ENCODE measurements at places on chromosomes 2 and 18.
A peak's percentile ranks its signal among the peaks of the same experiment; 100 is the strongest.

DNA sequence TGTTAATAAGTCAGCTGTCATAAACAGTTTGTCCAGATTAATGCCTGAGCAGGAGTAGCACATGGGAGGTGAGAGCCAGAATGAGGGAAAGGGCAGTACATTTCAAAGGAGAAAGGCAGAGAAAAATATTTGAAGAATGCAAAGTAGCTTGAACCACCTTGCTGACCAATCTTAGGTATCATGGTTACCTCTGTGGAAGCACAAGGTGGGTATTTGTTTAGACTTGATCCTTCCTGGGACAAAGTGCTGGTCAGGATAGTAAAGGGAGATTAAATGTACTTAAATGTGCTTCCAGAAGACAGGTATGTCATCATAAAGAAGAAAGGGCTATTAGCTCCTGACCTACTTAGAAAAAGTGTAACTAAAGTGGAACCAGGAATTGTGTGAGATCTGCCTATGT is 105.0 kb downstream of the LRRTM1 start:
- DNase-seq: no peak

DNA sequence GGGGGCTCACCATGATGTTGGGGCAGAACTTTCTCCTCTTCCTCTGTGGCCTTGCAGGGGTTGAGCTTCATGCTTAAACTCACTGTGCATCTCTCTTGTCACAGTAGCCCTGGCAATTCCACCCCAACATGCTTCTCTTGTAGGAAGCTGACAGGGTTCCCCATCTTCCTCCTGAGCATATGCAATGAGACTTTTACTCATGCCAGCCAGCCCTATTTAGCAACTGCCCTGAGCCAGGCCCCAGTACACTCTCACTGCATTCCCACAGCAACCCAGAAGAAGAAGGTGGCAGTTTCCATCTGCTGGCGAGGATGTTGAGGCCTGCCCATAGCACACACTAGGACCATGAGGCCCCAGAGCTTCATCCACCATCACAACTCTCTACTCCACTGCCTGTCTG is 72.2 kb upstream of the TEX51 start:
- no peak for DNase-seq

DNA sequence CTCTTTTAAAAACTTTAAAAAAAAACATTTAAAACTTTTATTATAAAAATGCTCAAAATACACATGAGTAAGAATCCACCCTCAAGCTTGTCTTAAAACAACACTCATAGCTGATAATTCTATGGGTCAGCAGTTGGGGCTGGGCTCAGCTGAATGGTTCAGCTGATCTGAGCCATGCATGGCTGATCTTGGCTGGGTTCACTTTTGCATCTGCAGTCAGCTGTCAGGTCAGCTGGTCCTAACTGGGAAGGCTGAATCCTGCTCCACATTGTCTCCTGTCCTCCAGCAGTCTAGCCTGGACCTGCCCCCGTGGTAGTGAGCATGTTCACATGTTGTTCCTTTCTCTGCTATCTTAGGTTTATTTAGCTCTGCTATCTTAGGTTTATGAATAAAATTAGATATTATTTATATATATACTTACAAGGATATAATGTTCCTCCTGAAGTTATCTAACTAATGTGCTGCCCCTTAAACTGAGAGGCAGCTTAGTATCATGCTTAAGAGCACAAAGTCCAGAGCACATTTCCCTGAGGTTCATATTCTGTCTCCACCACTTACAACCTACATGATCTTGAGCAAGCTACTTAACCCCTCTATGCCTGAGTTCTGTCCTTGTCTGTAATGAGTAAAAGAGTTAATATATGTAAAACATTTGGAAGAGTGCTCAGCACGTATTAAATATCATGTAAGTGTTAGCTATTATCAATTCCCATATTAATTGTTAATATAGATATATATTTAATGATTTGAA is 309.4 kb downstream of the PTPRM start:
- DNase-seq: no peak

- no peak for DNase-seq
Measured at GRCh38 chr2:120349440-120349921, 3.5 kb downstream of the INHBB start.

DNA sequence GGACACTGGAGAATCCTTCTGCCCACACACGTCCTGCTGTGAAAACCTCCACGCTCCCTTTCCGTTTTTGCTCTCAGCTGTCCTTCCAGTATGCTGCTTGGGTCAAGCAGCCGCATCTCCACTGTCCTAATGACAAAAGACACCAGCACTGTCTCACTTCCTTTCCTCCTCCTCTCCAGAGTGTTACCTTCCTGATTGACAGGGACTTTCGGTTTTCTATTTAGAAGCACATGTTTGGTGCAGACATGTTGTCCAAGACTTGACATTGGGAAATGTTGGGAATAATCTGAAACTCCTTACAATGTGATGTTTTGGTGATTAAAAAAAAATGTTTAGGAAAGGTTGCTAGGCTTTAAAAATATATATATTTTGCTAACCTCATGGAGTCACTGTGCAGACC is 226.6 kb downstream of the FAM210A start:
- DNase-seq: no peak

GRCh38 chr2:134660626-134661402 is 58.0 kb downstream of the TMEM163 start:
- DNase-seq: no peak

GRCh38 chr2:209872675-209873074 is 101.0 kb downstream of the UNC80 start:
- peak; percentile 1 for DNase-seq

- no peak for DNase-seq
Measured at GRCh38 chr2:172213116-172213860, 110.6 kb upstream of the DLX2 start.

DNA sequence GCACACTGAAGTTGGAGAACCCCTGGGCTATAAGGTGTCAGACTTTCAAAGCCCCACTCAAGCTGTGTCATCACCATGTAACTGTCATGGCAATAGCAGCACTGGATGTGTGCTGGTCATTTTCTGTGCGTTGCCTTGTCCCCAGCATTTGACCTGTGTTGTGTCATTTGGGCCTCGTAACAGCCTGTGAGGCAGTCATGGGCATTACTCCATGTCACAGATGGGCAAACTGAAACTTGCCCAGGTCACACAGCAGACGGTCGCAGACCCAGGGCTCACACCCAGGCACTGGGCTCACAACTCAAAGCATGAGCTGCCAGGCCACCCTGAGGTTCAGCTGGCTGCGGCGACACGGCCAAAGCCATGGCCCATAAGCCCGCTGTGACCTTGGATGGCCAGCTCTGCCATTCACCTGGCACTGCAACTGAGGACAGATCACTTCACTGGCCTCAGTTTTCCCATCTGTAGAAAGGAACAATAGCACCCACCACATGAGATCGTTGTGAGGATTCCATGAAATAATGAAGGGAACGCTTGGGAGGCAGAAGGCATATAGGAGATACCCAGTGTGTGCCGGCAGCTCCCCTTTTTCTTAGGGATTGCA is 36.7 kb downstream of the INHBB start:
- DNase-seq: no peak

DNA sequence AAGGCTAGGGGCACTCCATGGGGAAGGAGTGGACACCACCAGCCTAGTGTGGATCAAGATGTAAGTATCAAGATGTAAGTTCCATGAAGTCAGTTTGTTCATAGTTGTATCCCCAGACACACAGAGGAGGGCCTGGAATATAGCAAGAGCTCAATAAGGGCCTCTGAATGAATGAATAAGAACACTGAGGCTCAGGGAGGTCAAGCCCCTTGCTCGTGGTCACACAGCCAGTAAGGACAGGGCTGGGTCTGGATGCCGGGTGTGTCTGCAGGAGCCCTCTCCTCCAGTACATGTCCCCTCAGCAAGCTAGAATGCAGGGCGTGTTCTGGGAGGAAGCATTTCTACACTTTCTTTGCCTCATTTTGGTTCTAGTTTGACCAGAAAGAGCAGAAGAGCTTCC is 2.9 kb downstream of the RUFY4 start:
- no peak for DNase-seq

- DNase-seq: no peak
Measured at GRCh38 chr2:240789051-240789453, 31.0 kb downstream of the KIF1A start.

GRCh38 chr2:68857202-68857845 is 13.9 kb downstream of the BMP10 start:
- no peak for DNase-seq

- DNase-seq: peak; percentile 91
Measured at GRCh38 chr2:42169100-42169873, at the start of gene EML4. TSS of gene EML4 (plus strand) at chr2:42169353. CDS start at chr2:42169612, 259 bp downstream.

DNA sequence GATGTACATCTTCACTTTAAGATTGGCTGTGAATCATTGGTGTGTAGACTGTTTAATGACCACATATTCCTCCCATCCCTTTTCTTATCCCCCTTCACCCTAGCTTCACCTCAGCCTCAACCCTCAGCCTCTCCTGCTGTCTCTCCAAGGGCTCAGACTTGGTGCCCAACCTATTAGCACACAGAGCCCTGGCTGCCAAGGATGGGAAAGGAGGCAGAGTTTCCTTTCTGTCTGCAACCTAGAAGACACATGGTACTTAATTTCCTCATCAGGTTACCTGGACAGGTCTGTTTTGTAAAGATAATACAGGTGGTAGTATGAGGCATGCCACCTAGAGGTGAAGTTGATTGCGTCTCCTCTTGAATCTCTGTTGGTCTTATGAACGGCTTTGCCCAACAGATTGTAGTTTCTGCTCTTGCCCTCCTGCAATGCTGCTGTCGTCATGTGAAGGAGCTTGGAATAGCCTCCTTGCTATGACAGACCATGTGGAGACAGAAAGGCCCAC is 44.5 kb upstream of the RMND5A start:
- DNase-seq: peak; percentile 45

GRCh38 chr18:32091724-32092421 is at the start of gene RNF138:
TSS of gene RNF138 (plus strand) at chr18:32091874. CDS start at chr18:32092777, 903 bp downstream.
- peak; percentile 98 for DNase-seq

All from NCI-H69 (cell line).